Kidney tubule cell (primary cell): ENCODE measurements at places on chromosomes 5 and 9.

- DNase-seq = no peak
These were observed 87.0 kb downstream of the DAB2IP start for GRCh38 chr9:121738411-121738810.

DNA sequence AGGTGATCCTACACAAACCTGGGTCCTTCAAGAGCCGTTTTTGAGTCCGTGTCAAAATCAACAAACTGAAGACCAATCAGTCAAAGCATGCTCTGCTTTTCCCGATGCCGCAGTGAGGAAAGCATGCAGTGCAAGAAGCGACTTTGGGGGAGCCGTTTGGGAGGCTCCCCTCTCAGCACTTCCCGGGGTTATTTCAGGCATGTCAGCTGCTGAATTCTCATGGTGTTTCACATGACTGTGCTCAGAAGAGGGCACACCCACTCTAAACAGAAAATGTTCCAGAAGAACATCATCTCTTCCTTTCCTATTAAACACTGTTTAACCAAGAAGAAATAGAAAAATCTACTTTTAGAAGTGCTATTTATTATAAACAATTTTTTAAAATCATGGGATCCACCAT is 125.5 kb downstream of the EPB41L4A start:
- DNase-seq = no peak

DNA sequence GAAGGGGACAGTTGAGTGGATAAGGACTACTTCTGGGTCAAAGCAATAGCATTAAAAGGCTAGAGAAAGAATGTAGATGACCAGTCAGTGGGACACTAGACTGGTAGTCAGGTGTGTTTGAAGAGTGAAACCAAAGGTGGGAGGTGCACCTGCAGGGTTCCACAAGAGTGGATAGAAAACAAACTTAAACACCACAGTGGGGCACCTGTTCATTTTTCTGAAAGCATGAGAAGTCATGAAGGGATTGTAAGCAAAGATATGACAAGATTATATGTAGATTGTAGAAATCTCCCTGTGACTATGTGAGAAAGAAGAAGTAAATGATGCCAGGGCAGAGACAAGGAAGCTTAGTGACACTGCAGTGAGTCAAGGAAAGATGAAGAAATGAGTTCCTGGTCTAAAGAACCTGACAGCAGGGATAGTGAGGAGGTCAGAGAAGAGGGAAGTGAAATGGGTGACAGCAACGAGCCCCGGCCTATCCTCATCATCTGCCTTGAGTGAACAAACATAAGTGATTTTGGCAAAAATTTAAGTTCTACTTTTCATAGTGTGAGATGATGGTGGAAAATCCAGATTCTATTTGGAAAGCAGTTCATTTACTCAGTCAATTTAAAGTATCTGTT is 296.9 kb downstream of the TLE4 start:
- DNase-seq = no peak

- peak; percentile 36 for DNase-seq
These were observed 67.1 kb downstream of the ALDH7A1 start for GRCh38 chr5:126527892-126528291.

- no peak for DNase-seq
These were observed 6.3 kb upstream of the GARIN3 start for GRCh38 chr5:157172403-157172802.

DNA sequence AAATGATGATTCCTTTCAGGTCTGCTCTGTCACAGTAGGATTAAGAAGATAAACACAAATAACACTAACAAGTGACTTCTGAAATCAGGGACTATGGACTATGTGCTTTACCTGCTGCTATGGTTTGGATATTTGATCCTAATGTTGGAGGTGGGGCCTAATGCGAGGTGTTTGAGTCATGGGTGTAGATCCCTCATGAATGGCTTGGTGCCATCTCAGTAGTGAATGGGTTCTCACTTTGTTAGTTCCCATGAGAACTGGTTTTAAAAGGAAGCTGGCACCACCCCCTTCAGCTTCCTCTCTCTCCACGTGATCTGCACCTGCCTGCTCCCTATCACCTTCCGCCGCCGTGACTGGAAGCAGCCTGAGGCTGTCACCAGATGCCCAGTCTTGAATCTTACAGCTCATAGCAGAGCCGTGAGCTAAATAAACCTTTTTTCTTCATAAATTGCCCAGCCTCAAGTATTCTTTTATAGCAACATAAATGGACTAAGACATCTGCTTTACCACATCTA is 3.3 kb downstream of the PPIC start:
- no peak for DNase-seq

DNA sequence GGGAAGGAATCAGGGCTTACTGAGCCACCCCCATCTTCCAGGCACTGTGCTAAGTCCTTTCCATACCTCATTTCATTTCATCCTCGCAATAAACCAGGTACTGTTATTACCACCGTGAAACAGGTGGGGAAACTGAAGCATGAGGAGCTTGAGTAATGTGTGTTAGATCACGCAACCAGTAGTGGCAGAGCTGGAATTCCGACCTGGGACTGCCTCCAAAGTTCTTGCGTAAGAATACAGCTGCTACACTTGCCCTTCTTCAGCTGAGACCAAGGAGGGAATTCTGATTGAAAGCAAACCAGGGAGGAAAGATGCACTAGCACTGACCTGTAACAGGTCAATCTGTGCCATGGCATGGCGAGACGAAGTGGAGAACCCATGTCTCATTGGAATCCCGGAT is 113.4 kb upstream of the MSX2 start:
- peak; percentile 31 for DNase-seq

DNA sequence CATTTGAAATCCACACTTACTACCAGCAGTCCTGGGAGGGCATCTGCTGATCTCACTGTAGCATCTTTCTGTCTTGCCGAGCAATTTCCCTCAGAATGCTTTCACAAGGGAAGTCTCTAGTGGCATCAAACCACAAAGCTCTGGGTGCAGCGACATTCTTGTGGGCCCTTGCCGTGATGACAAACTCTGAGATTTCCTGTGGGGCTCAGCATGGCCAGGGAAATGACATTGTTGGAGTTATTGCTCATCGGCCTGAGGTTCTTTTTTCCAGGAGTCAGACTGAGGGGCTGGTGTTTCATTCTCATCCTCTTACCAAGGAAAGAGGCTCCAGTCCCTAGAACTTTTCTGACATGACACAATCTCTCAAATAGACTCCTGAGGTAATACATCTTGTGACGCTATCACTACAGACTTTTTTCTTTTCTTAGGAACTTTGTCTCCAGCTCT is 51.4 kb downstream of the PFDN1 start:
- peak; percentile 98 for DNase-seq

- DNase-seq = no peak
These were observed 75.7 kb downstream of the ZNF608 start for GRCh38 chr5:124670722-124671184.

DNA sequence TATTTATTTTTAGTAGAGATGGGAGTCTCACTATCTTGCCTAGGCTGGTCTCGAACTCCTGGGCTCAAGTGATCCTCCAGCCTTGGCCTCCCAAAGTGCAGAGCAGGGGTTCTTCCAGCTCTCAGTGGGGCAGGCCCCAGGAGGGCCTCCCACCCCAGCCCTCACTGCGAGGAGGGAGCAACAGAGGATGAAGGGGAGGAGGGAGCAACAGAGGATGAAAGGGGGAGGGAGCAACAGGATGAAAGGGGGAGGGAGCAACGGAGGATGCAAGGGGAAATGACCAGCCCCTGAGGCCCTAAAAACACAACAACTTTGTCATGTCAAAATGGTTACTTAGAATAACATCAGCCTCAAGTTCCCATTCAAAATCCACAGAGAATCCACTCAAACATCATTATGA is 10.0 kb downstream of the TRIM14 start:
- DNase-seq = no peak

- DNase-seq = no peak
These were observed 70.4 kb downstream of the MVB12B start for GRCh38 chr9:126397056-126397455.

DNA sequence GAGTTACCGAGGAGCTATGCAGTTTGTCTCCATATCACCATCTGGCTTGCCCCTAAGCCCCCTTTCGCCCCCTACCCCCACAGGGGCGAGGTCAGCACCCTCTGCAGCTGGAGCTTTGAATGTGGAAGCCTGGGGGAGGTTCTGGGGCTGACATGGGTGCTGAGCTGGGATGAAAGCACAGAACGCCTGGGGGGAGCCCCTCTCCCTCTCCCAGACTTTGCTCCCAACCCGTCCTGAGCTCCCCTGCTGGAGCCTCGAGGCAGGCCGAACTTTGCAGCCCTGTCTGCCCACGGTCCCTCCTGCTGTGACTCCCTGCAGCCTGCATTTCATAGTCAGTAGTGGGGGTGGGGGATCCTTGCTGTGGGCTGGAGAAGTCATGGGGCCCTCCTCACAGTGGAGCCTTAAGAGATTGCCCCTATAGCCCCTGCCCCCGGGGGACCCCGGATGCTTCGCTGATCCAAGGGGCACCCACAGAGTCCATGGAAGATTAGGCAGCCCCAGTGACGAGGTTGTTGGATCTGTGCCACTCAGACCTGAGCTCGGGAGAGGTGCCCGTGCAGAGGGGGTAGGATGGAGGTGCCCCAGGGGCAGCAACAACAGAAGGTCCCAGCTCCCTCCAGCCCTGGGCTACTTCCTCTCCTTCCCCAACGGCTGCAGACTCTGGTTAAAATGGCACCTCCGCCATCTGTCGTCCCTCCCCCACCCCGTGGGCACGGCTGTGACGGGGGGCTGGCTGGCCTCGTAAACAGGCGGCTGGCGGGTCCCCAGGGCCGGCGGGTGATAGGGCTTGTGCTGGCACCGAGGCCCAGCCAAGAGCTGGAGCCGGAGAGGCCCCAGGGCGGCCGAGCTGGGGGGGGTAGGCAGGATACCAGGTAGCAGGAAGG is 162.0 kb downstream of the C9orf50 start:
- no peak for DNase-seq

- peak; percentile 7 for DNase-seq
These were observed 524 bp downstream of the FUBP3 start for GRCh38 chr9:130579738-130580463.

DNA sequence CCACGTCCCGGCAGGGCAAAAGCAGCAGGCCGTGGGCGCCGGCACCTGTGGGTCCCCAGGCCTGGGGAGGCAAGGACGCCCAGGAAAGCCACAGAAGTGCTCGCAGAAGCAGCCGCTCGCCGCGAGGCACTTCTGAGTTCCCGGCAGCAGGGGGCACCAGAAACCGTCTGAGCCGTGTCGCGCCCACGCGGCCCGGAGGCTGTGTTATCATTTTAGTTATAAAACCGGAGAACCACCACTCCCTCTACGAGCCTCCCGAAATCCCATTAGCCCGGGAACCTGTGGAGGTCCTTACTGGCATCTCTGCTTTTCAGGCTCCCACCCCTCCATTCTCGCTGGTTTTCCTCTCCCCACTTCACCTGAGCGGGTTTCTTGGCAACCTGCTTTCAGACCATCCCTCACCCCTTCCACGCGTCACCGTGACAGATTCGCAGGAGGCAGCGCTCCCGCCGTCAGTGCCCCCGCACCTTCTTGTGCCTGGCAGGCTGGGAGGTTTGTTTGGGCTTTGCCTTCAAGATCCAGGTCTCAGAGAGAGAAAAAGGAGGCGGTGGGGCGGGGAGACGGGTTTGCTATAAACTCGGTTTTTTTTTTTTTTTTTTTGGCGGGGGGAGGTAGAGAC is 2.3 kb downstream of the GDNF start:
- DNase-seq = peak; percentile 73

DNA sequence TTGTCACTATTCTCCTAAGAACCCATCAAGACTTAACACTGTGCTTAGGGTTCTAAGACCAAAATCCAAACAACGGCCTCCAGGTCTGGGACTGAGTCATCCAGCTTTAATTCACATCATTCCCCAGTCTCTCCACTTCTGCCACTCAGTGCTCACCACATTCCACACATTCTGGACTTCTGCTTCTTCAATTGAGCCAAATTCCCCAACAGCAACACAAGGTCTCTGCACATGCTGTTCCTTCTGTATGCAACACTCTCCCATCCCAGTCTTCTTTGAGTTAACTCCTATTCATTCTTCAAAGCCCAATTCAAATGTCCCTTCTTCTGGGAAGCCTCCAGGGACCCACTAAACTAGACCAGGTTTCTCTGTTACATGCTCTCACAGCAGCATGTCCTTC is 97.8 kb downstream of the GPR21 start:
- peak; percentile 67 for DNase-seq

DNA sequence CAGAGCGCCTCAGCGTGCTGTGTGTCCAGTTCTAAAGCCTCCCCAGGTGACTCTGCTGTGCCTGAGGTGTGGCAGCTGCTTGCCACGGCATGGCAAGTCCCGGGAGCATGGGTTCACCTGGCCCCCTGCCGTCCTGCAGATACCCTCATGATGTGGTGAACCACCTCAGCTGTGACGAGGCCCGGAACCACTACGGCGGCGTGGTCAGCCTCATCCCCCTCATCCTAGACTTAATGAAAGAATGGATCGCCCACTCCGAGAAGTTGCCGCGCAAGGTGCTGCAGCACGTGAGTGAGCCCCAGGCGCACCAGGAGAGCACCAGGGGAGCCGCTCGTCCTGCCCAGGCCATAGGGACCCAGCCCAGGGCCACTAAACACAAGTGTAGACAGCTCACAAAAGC is 9.5 kb downstream of the SPACA9 start:
- no peak for DNase-seq

DNA sequence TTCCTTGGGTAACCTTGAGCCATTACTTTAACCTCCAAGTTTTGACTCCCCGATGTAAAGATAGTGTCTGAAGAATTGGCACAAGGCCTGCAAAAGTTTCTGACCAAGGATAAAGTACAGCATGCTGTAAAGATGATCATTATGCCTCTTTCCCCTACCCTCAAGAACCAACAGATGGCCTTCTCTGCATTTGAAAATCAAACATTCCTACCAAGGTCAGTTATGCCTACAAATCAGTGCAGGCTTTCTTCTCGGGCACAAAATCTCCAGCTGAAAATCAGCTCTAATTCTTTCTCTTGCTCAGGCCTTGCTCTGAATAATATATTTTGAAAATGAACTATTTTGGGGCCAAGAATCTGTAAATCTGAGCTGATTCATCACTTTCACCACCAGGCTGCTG is 59.7 kb downstream of the PPP2R2B start:
- DNase-seq = no peak
